ENCODE measurements at places on chromosomes 3 and 15. TPM values are rescaled to one million over a fixed set of nuclear protein-coding genes. Genes with fewer than 3 reads are reported as not detected.
A peak's percentile ranks its signal among the peaks of the same experiment; 100 is the strongest.

Gene DPPA2
- not detected for total RNA-seq

DNA sequence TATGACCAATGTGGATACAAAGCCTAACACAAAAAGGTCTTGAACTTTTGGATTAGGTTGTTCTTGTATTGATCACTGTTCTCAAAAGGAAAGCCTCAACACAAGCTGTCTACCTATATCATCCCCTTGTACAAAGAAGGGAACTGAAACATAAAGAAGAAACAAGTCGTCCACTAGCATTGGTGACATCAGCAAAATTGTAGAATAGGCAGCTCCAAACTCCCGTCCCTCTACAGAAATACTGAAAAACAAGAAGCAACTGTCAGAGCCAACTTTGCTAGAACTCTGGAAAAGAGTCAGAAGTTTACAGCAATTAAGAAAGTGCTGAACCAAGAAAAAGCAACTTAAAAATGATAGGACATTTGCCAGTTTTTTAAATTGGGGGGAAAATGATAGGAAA lies 7.5 kb upstream of the NR1I2 start:
- no peak for DNase-seq

Gene CATSPER2
- total RNA-seq: 11.3 TPM

Gene PAQR5
- total RNA-seq: 2.7 TPM

DNA sequence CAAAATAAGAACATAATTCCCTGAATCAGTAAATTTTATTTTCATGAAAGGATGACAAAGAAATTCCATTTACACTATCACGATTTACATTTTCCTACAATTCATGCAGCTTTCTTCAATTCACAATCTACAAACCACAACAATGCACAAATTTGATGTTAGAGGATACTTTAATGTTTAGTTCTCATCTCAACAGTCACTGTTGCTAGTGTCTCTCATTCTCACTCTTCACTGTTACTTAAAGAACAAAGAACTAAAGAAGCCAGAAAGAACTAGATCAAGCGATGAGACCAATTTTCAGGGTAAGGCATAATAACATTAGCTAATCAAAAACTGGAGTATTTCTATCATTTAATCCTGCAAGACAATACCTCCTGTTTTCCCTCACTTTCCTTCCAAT lies 73.5 kb downstream of the TBL1XR1 start:
- no peak for DNase-seq

DNA sequence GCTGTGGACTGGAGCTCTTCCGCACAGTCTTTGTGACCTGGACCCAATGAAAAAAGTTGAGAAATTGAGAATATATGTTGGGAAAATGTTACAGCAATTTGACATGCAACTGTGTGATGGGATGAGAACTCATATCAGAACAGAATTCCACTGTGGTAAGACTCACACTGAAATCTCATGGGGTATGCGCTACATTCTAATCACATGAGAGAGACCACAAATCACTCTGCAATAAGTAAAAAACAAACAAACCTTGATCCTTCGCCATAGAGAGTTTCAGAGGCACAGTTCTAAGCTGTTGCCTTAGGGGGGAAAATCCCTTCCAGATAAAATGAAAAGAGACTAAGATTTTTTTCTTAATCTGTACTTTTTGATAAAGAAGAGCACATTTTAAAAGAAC lies 37.3 kb downstream of the LMCD1 start:
- peak; percentile 92 for DNase-seq

- no peak for DNase-seq
Observed at GRCh38 chr3:138325990-138326389, 3.7 kb downstream of the NME9 start.

DNA sequence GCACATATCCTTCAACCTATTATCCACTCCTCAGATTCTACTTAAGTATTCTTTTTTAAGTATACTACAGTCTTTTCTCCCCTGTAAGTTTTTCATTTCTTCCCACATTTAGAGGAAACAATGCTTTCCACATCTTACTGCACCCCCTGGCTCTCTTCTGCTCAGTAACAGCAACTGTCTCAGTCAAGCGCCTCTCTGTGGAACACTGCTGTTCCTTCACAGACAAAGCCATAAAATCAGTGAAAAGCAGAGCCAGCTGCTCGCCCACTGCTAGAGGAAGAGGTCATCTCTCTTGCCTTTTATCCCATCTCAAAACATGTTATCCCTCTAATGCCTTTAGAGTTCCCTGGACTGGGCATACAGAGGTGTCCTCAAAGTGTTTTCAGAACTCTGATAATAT lies 24.8 kb downstream of the SERP1 start:
- DNase-seq: no peak
